ENCODE measurements at places on chromosomes 12 and 14.

GRCh38 chr14:65131301-65131701 is 29.0 kb upstream of the MAX start:
- no peak for DNase-seq

GRCh38 chr12:2642176-2642892 is 152.4 kb upstream of the FKBP4 start:
- DNase-seq, result no peak

GRCh38 chr14:52741865-52742264 is 11.9 kb downstream of the STYX start:
- no peak for DNase-seq

- DNase-seq, result no peak
Measured at GRCh38 chr14:31950764-31951637, 126.1 kb upstream of the ARHGAP5 start.

DNA sequence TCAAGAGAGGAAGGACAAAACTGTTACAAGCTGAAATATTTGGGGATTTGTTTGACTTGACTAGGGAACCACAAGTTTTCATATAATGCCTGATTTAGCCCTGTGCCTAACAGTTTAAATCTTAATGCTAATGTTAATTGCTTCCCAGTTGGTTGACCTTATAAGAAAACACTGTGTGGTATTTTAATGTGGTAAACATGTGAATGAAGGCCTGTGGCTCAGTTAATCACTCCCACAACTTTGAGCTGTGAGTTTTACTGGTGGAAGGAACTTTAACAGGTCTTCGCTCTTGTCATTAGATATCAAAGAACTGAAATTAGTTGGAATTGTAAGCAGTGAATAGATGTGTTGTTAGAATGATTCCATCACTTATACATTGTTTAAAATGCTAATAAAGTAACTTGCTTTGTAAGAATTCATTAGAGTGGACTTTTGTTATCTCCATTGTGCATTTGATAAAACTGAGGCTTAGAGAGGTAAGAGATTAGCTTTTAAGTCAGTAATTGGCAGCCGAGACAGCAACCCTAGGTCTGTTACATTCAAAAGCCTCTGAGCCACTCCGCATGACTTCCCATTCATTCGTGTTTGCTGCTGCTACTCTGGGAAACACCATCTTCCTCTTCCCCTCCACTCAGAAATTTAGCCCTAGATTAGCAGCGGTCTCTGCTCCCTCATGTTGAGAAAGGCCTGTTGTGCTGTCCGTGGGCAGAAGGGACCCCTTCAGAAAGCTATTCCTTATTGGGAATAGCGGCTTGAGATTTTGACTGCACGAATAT is 1.0 kb upstream of the TBK1 start:
- no peak for DNase-seq

DNA sequence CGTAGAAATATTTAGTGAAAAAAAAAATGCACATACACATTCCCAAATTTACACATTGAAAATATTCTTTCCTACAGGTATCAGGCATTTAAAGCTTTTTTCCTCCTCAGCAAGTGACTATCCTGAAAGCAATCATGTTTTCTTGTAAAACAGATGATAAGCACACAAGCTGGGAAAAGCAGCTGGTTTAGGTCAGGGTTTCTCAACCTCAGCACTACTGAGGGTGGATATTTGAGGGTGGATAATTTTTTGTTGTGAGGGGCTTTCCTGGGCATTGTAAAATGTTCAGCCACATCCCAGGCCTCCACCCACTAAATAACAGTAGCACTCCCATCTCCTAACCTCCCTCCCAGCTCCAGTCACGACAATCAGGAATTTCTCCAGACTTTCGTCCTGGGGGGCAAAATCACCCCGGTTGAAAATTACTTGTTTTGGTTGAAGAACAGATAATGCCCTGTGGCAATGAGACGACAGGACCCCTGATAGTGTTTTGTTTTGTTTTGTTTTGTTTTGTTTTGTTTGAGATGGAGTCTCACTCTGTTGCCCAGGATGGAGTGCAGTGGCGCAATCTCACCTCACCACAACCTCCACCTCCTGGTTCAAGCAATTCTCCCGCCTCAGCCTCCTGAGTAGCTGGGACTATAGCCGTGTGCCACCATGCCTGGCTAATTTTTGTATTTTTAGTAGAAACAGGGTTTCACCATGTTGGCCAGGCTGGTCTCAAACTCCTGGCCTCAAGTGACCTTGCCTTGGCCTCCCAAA is 15.0 kb upstream of the NT5DC3 start:
- no peak for DNase-seq

Data from activated T-cell treated with anti-CD3 and anti-CD28 coated beads for 1 hour (primary cell).